Daoy (cell line): ENCODE measurements at places on chromosomes 1 and 21. TPM values are rescaled to one million over a fixed set of nuclear protein-coding genes. Genes with fewer than 3 reads are reported as not detected.

GRCh38 chr1:207801819-207802218 lies 50.0 kb downstream of the CD46 start:
- DNase-seq: no peak

GRCh38 chr1:51192213-51192843 lies 43.7 kb upstream of the RNF11 start:
- peak; percentile 68 for DNase-seq

GRCh38 chr1:200179781-200180160 lies 152.3 kb downstream of the NR5A2 start:
- DNase-seq: no peak

RIMS3 gene
- total RNA-seq: 0.74 and 0.97 TPM in 2 replicates
